ENCODE measurements at places on chromosomes 5 and 9.

DNA sequence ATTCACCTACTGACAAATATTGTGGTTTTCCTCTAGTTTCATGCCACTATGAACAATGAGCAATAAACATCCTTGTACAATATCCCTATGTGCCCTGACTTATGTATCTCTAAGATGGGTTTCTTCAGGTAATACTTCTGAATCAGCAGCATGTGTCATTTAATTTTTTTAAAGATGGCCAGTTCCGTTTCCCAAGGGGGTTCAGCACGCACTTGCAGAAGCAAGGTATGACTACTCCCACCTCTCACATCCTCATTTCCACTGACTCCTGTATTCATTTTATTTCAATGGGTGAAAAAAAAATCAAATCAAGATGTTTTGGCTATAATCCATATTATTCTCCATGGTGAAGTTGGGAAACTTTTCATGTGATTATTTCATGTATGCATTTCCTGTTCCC is 14.7 kb upstream of the ADAMTS19 start:
- DNase-seq = no peak

GRCh38 chr5:170582644-170583330 is 79.0 kb downstream of the KCNIP1 start:
- DNase-seq = no peak

DNA sequence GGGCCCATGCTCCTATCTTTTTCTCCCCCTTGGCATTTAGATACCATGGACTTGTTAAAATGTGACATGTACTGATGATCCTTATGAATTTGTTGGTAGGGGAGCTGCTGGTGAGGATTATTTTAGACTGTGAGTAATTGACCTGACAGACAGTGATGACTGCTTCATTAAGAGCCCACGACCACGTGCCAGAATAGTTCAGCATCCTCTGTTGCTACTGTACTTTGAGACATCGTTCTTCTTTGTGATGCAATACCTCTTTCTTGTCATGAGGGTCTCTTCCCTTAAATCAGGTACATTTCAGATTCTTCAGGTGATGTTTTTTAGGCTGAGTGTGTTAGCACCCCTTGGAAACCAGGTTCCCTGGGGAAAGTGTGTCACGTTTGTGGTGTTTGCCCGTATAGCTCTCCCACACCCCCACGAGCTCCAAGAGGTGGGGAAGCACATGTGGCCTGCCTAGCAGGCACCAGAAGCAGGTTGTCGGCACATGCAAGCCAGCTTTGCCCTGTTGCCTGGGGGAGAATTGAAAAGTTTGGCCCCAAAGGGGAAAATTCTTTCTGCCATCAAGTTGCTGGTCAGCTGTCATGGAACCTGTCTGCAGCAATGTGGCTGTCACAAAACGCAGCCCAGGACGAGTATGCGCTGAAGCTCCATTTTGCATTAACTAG is 25.1 kb downstream of the QRFP start:
- DNase-seq = no peak

DNA sequence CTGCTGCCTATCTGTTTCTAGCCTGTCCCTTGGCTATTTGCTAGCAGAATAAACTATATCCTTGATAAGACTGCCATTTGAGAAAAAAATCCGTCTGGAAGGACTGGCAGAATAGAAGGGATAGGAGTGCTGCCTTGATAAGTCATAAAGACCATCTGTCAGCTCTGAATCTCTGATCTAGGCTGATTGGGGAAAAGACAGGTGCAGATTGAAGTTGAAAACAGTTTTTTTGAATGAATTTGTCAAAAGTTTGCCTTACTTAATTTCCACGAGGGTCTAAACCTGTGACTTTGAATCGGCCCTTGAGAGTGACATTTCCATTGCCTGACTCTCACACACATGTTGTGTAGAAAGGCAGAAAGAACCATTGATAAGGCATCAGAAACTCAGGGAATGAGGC is 218.6 kb downstream of the MAN2A1 start:
- DNase-seq = no peak

DNA sequence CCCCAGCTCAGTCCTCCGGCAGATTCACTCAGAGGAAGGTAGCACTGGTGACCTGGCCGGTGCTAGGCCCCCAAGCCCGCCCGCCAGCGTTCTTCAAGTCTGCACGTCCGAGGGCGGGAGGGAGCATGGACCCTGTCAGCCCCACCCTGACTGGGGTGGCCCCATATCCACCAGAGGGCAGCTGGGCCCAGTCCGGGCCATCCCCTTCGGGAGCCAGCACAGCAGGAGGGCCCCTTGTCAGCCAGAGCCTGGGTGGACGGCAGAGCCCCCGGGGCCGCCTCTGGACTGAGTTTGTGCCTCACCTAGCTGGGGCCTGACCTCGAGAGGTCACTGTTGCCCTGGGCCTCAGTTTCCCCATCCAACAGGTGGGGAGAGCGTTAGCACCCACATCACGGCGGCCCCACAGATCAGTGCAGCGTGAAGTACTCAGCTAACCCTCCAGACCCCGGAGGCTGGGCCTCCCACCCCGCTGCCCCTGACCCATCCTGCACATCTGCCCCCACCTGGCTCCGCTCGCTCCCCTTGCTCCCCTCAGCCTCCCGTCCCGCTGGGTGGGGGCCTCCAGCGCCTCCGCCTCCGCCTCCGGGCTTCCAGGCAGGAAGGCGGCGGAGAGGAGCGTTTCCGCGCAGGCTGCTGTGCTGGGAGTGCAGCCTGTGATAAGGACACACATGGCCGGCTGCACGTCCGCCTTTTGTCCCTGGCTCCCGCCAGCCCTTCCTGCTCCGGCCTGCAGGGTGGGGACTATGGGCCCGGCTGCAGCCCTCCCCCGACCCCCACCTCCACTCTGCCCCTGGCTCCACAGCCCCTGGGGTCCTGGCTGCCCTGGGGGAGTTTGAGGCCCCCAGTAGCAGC is 16.6 kb upstream of the EGFL7 start:
- no peak for DNase-seq

DNA sequence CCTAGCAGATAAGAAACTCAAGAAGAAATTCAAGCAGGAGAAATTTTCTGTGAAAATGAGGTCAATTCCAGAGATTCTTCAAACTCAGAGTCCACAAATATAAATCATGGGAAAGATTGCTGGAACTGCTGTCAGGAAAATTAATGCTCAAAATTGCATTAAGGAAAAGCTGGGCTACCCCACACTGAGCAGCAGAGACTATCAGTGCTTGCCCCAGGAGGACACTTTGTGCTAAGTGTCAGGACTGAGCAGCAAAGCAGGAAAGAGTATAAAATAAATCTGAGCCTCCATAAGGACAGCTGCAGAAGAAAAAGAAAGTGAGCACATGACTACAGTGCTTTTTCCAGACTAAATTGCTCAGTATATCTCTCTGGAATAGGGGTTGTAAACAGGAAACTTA is 81.6 kb downstream of the RGS7BP start:
- no peak for DNase-seq

DNA sequence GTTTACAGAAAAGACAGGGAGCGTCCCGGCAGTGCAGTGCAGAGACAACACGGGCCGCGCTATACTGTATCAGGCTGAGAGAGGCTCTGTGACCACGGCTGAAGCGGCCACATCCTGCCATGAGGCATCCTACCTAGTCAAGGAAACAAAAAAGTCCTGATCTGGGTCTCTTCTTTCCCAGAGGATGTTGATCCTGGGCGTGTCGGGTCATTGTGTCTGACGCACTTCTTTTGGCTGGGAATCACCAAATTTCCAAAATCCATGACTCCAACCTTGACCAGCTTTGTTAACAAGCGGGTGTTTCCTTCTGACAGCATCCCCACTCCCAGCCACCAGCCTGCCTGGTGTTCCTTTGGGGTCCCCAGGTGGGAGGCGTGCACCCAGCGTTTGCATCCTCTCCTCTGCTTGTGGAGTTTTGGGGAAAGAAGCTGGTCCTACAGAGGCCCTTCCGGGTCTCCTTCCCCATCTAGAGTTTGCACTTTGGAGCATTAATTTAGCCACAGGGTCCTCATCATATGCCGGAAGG is 91.4 kb upstream of the RAI14 start:
- DNase-seq = no peak

DNA sequence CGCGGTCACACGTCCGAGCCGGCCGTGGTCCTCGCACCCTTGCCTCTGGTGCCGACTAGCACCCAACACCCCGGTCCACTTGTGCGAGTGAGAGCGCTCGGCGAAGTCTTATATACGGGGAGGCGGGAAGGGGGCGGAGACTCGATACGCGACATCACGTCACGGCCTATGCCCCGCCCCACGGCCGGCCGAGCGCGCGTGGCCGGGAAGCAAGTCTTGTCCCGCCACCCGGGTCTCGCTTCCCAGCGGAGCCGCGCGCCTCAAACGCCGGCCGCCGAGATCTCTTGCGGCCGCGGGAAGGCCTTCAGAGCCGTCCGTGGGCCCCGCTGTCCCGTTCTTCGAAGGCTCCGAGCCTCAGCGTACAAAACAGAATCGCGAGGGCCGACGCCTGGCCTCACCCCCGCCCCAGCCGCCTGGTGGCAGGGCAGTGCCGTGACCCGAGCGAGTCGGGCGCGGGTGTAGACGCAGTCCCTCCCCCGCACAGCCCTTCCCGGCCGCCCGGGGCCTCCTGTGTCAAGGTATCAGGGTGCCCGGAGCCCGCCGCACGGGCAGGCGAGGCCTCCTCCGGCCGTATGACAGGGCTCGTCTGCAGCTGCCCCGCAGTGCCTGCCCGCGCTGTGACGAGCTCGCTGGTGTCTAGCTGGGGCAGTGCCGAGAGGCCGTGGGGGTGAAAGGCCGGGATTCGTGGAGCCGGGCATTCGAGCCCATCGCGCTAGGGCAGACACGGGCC is at the start of gene PLK2:
Gene PLK2 (minus strand): TSS at position 85 of the 730 bp plus-strand sequence. CDS start 127 bp downstream, outside the sequence.
- peak; percentile 24 for DNase-seq

GRCh38 chr5:61915646-61916045 is 390.4 kb upstream of the KIF2A start:
- DNase-seq = no peak

- no peak for DNase-seq
These were observed 318.7 kb downstream of the ASTN2 start for GRCh38 chr9:117096138-117096537.

DNA sequence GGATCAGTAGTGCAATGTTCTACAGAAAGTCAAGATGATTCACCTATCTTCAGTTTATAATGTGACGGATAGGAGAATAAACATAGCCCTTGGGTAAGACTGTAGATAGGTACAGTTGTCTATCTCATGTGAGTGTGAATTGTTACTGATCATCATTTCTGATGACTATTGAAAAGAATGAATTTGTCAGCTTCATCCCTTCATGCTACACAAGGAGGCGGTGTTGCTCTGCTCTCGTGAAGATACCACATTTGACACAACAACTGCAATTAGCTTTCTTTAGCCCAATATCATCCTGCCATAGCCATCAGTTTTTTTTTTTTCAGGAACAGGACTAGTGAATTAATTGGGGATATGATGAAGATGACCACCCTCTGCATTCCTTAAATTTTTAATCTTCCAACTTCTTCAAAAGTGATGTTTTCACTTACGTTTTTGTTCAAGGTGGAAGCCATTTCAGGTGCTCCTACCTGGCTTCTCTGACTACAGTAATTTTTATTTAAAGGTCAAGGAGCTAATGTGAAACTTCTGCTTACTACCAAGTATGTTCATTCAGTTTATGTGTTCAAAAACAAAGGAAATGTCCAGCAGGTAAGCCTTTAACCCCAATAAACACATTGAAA is 152.9 kb upstream of the MOCS2 start:
- DNase-seq = no peak

GRCh38 chr5:41815261-41815660 is 55.0 kb downstream of the OXCT1 start:
- no peak for DNase-seq

- no peak for DNase-seq
These were observed 205.2 kb upstream of the EDIL3 start for GRCh38 chr5:84589926-84590325.

DNA sequence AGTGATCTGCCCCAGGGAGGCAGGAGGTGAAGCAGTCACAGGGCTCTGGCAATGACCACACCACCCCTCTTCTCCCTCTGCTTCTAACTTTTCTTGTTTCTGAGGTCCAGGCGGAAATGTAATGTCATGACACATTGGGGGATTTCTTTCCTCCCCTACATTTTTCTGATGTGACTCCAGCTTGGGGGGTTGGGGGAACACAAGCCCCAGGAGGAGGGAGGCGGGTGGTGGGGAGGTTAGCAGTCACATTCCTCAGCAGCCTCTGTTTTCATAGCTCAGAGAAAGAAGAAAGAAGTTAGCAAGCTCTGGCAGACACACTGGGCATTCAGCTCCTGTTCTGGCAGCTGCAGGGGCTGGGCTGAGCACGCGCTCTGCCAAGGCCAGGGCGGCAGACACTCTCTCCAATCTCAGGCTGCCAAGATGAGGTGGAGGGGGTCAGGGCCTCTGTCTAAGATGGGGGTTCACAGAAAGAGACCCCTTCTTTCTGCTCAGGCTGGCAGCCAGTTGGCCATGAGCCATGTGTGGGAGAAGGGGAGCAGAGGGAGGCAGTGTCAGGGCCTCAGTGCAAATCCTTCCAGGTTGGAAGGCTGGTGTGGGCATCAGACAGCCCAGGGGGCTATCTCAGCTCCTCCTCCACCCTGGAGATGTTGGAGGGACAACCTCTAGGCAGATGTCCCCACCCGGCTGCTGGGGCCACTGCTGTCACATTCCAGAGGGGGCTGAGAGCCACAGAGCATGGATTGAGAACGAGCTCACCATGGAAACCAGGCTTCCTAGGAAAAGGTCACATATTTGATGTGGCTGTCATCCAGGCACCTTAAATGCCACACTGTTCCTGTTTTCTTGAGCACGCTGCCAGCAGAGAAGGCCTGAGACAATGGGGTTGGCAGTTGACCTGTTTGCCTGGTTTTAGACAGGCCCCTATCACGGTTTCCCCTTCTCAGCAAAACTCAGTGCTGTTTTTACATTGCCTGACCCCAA is 20.1 kb upstream of the PFDN1 start:
- DNase-seq = no peak

- no peak for DNase-seq
These were observed 16.8 kb downstream of the C9orf57 start for GRCh38 chr9:72043576-72043975.

DNA sequence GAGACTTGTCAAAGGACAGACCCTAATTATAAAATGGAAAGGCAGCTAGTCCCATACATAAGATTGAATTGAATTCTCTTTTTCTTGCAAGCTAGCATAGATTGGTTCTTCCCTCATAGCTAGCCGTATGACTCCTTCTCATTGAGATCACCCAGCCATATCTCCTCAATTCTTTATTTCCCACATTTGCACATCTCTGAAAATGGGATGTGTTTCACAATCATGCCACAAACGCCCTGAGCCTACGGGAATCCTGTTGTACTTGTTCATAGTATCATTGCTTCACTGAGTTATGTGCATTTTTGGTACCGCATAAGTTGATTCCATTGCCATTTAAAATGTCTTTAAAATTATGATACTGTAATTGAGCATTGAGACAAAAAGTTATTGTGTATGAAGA is 90.5 kb downstream of the PCSK1 start:
- no peak for DNase-seq

GRCh38 chr5:52709167-52709925 is 78.4 kb upstream of the ITGA1 start:
- DNase-seq = no peak

DNA sequence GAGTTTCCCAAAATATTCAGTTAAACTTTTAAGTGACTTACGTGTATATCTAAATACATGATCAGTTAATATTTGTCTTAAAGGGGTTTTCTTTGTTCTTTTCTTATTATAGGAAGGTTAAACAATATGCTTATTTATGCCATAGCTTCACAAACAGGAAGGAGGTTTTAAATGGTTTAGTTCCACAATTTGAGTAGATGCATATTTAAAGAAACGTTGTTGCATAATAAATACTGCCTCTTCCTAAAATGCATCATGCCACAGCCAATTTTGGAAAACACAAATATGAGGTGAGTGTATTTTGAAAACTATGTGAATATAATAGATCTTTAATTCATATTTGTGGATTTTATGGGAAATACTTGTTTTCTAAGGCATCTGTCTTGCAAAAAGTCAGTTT is 2.5 kb upstream of the ADRB2 start:
- no peak for DNase-seq

Measured in NCI-H1694 (cell line).